ENCODE measurements at places on chromosomes 16 and 17.

DNA sequence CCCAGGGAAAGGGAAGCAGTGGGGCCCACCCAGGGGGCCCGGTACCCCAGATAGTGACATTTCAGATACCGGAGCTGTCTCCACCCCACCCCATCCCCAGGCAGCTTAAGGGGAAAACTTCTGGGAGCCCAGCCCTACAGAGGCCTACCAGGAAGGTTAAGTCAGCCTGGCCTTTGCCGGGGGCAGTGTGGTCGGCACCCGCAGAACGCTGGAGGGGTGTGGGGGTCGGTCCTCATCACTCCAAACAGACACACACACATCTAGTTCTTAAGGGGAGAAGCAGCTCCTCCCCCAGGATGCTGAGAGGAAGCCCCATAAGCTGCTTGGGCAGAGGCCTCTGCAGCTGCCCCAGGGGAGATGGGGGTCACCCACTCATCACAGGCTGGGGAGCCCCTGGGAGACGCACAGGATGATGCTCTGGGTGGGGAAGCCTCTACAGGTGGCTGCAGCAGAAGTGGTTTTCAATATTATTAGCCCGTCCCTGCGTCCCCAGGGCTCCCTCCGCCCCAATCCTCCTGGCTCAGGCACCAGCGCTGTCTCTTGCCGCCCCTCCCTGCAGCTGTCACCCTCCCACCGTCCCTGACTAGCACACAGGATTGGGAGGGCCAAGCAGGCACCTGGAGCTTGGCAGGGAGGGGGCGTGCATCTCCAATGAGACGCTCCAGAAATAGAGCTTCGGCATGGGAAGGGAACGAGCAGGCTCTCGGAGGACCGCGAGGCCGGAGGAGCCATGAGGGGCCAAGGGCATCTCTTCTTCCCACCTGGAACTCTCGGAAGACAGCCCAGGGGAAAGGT is 1.4 kb upstream of the ABR start:
- DNase-seq: peak; percentile 53

DNA sequence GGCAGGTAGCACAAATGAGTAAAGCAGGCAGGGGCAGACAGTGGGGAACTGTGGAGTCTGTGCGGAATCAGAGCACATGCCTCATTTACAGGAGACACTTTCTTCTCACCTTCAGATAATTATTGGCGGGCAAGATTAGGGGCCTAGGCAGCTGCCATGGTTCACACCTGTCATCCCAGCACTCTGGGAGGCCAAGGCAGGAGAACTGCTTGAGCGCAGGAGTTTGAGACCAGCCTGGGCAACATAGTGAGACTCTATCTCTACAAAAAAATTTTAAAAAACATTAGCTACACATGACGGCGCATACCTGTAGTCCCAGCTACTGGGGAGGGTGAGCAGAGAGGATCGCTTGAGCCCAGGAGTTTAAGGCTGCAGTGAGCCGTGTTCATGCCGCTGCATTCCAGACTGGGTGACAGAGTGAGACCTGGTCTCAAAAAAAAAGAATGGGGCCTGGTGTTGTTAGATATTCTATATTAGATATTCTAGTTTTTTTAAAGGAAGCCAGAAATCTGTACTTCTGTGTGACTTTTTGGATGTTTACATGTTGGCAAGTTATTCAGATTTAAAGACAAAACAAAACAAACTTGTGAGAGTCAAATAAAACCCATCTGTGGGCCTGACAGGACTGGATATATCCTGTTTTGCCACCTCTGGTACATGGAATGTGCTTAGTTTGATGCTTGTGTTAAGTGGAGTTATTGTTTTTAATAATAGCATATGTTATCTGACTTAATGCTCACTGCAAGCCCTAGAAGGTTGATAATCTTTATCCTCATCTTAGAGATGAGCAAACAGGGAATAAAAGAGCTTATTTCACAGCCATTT is 4.9 kb upstream of the LPCAT2 start:
- no peak for DNase-seq

- no peak for DNase-seq
Measured at GRCh38 chr17:82077617-82078358, 12.2 kb upstream of the DUS1L start.

- no peak for DNase-seq
Measured at GRCh38 chr16:55933038-55933437, 57.9 kb upstream of the CES5A start.

DNA sequence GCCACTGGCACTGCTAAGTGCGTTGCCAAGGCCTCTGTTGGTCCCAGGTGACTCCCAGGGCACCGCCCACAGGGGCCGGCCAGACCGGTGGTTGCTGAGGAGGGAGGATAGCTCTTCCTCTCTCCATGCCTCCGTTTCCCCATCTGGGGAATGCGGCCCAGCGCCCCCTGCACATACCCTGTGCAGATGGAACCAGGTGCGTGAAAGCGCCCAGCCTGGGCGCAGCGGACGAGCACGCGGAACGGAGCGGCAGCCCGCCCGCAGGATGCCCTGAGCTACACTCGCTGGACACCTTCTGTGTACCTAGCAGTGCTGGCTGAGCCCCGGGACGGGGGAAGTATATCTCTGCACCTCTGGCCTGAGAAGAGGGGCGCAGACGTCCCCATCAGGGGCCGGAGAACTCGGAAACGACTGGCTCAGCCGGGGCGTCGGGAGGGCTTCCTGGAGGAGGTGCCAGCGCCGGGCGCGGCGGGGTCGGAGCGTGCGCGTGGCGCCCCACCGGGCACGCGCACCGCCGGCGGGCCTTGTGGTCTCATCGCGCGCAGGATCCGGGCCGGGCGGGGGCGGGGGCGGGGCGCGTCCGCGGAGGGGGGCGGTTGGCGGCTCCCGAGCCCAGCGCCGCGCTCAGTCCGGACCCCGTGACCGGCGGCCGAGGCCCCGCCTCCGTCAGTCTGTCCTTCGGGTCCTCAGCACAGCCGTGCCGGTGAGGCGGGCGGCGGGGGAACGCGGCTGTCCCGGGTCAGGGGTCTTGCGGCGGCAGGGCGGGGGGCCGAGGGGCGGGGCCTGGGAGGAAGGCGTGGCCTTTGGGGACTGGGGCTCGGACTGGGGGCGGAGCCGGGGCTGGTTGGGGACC is at the start of the genes CCDC78 and HAGHL:
Gene CCDC78 (minus strand): TSS at position 6 of the 853 bp plus-strand sequence. CDS start 76 bp downstream, outside the sequence.
Gene HAGHL (plus strand): TSS at position 669 of the 853 bp plus-strand sequence. CDS start 404 bp downstream, outside the sequence.
- no peak for DNase-seq

DNA sequence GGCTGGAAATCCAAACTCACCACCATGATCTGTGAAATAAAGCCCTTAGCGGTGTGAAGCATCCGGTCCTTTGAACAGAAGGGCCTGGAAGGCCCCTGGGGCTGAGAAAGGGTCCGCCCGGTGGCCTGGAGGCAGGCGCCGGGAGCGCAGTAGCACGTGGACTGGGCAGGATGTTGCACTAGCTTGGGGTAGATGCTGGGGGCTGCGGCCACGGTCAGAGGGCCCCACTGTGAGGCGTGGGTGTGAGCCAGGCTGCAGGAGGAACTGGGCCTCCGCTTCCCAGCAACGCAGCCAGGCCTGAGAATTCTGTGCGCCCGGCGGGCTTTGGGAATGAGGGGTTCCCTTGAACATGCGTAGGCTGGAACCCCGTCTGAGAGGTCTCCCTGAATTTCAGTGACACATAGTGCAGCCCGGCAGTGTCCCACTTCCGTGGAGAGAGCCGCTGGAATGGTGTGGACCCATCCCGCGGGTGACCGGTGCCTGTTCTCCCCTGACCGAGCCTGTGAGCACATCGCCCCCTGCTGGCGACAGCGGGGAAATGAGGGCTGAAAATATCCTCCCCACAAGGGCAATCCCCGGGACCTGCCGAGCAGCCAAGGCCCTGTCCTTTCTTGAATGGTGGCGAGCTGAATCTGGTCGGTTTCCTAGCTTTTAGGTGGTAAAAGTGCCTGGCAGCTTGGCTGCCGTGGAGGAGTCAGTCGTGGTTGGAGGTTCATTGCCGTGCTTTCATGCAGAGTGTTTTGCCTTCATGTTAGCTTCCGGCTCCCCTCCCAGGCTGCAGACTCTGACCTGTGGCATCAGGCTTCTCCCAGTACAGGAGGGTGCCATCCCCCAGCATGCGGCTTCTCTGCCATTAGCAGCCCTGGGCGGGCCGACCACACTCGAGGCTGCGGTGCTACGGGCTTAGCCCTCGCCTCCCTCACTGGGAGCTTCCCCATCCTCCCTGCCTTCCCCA is 43.8 kb downstream of the DNAJA2 start:
- DNase-seq: no peak

GRCh38 chr16:74731853-74732477 is 31.3 kb upstream of the MLKL start:
- DNase-seq: no peak

DNA sequence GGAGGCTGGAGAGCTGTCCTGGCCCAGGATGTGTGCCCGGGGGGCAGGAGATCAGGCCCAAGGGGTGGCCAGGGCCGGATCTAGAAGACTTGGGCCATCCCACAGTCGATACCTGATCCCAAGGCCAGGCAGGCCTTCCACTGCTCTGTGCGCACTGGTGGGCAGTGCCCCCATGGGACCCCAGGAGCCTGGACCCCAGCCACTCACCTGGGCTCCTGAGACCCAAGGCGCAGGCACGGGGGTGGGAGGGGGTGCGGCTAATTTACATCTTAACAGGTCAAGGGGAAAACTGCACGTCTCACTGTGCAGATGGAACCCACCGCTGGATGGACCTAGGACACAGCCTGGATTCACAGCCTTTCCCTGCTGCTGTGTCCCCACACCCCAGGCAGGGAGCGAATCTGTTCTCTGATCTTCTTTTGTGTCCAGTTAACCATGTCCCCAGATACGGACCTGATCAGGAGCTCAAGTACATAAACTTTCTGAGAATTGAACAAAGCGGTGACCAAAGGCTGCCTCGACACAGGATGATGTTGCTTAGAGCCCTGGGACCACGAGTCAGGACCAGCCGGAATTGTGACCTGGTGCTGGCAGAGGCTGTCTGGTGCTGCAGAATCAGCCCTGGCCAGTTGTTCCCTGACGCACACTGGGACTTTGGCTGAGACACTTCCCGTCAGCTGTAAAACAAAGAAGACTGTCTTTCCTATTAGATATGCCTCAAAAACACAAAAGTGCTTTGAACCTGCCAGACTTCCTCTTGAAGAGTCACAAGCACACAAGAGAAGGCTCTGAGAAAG is 60.6 kb downstream of the TNFRSF13B start:
- peak; percentile 62 for DNase-seq

GRCh38 chr17:9432134-9432885 is 143.3 kb downstream of the STX8 start:
- DNase-seq: no peak

DNA sequence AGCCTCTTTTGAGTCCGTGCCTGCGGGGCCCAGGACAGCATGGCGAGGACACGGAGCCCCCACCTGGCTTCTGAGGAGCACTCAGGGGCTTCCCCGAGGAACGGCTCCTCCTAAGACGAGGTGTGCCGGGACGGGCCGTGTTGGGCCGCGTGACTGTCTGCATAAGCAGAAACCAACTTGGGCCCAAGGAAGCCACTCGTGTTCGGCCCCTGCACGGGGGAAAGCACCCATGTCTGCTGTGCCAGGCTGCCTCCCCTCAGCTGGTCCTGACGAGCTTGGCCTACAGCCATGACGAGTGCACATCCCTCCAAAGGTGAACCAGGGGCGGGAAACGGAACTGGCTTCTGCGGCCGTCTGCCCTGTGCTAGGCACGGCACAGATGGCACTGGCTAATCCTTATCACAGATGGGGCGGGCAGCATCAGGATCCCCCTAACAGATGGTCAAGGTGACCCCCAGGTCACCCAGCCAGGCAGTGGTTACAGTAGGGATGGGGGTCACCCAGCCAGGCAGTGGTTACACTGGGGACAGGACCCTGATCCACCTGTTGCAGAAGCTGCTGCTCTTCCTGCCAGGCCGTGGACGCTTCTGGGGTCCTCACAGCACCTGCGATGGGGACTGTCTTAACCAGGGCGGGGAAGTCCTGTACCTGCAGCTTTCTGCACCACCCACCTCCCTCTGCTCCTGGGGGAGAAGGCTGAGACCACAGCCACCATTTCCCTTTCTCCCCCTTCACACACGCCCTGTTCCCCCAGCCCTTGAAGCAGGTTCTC is 25.6 kb downstream of the MRM3 start:
- DNase-seq: no peak

GRCh38 chr17:35372846-35373533 is 431 bp downstream of the SLFN11 start:
- no peak for DNase-seq

GRCh38 chr16:2276368-2277195 is 8.7 kb upstream of the RNPS1 start:
- no peak for DNase-seq

DNA sequence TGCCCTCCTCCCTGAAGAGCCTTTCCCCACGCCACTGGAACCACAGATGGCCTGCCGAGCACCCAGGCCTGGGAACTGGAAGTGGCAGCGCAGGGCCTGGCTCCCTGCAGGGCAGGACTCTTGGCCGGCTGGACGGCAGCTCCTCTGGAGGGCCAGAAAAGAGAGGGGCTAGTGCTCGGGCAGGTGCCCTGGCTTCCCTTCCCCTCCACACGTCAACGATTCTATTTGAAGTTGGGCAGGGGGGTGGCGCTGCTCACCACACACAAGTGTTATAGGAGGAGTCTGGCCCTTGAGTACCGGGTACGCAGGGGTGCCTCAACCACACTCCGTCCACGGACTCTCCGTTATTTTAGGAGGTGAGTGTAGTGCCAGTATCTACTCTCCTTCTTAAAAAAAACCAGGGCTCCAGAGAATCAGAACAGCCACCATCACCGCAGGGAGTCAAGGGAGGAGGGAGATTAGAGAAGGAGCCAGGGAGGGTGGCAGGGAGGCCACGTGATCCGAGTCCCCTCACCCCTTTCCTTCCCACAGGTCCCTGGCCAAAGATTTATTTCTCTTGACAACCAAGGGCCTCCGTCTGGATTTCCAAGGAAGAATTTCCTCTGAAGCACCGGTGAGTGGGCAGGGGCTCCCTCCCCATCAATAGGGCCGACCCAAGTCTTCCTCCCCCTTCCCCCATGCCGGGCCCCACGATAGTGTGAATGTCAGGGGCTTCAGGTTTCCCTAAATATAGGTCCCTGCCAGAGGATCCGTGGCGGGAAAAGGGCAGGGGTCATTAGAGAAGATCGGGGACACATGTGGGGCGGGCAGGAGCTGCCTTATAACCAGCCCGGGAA is 1.4 kb upstream of the ALDOA start:
- no peak for DNase-seq

DNA sequence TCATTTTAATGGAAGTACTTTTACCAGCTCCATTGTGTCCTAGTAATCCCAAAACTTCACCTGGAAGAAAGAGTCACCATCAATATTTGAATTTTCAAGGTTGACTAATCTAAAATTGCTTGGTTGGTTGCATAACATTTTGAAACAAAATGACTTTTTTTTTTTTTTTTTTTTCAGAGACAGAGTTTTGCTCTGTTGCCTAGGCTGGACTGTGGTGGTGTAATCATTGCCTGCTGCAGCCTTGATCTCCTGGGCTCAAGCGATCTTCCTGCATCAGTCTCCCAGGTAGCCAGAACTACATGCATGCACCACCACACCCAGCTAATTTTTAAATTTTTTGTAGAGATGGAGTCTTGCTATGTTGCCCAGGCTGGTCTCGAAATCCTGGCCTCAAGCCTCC is 12.6 kb upstream of the ABCA6 start:
- DNase-seq: no peak

DNA sequence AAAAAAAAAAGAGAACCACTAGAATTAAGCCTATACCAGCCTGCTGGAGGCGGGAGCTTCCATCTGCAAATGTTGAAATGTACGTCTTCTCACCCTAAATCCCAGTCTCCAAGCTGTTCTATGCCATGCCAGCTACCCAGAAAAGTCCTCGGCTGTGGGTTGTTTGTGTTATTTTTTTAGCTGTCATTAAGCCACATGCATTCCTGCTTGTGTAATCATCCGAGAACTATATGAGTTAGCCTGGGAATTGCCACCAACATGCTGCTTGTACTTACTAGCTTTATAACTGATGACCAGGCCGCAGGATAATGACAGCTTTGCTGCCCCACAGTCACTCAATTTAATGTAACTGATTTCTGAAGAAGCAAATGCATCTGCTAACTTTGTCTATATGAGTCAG is 313.9 kb upstream of the SALL1 start:
- DNase-seq: peak; percentile 72

All from spinal cord (tissue), 10 donors.